H7 (cell line): ENCODE measurements at places on chromosomes 2 and 18. TPM values are rescaled to one million over a fixed set of nuclear protein-coding genes. Genes with fewer than 3 reads are reported as not detected.
A peak's percentile ranks its signal among the peaks of the same experiment; 100 is the strongest.

GRCh38 chr2:206001912-206002311 lies 84.1 kb downstream of the INO80D start:
- DNase-seq, result no peak

DNA sequence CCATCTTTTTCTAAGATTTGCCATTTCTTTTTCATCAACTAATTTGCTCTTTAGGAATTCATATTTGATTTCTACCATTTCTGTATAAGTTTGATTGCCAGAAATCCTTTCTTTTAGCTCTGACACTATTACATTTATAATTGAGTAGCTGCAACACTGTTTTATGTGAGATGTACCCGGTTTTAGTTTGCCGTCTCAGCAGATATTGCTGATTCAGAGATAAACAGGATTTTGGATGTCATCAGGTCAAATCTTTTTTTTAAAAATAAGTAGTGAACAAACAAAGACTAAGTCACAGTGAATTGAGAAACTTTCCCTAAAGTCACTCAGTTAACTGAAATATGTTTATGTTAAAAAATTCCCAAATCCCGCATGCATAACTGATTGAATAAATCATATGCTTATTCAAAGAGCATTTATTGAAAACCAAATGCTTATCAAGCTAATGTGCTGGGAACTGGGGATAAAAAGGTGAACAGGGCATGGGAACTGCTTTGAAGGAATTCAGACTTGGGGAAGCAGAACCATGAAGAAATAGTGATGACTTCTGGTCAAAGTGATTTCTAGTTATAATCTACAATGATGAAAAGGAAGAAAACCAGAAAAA lies 19.5 kb upstream of the CCDC102B start:
- no peak for DNase-seq

DNA sequence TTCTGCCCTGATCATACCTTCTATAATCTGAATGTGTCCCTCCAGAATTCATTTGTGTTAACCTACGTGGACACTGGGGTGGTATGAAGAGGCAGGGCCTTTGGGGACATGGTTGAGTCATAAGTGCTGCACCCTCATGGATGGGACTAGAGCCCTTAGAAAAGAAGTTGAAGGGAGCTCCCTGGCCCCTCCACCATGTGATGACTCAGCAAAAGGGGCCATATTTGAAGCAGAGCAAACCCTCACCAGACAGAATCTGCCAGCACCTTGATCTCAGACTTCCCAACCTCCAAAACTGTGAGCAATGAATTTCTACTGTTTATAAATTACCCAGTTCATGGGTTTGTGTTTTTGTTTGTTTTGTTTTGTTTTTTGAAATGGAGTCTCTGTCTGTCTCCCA lies 33.4 kb upstream of the CD207 start:
- no peak for DNase-seq

DNA sequence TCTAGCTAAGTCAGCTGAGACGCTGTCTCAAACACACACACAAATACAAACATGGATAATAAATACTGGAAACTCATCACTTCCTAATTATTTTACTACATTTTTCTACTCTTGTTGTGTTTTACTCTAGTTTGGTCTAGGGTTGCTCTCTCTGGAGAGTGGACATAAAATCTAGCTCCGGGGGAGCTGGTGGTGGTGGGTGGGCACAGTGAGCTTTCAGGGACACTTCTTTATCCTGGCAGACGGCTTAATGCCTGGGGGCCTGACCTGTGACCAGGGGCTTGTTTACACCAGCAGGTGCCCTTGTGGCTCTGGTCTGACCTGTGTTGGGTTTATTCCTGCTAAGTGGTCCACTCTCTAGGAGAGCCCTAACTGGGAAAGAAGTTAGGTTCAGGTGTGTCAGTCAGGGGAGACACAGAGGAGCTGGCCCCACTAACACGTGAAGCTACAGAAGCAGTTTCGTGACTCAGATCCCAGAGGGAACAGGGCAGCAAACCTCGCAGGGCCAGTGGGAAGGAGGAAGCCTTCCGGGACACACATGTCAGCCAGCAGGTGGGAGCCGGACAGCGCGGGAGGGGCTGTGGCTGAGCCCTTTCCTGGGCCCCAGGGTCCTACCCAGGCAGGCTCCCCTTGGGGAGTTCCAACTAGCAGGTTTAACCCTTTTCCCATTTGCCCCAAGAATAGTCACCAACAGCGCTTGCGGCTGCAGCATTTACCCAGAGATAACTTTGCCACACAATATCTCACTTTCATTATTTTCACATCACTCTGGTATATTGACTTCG lies 22.5 kb upstream of the BOK start:
- peak; percentile 43 for DNase-seq

DNA sequence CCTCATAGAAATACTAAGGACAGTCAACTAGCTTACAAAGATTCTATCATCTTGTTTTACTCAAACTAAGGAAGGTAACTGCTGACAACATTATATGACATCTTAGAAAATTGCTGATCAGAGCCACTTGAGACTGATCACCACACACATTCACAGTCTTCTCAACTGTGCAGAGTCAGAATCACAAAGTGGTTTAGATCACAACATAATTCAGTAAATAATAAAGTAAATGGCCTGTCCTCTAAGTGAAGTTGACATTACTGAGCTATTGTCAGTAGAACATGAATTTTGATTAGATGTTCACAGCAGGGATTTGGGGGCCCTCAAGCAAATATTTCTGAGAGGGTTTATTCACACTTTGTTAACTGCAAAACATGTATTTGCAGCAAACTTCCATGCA lies 28.5 kb downstream of the NOL4 start:
- DNase-seq, result no peak

GRCh38 chr2:47497843-47498460 lies 95.0 kb downstream of the MSH2 start:
- no peak for DNase-seq

GRCh38 chr18:10138719-10139118 lies 224.9 kb downstream of the VAPA start:
- DNase-seq, result no peak

- DNase-seq, result peak; percentile 4
These were observed 151.3 kb downstream of the TFCP2L1 start for GRCh38 chr2:121133551-121134319.

GRCh38 chr2:608711-609110 lies 68.5 kb downstream of the TMEM18 start:
- no peak for DNase-seq

DNA sequence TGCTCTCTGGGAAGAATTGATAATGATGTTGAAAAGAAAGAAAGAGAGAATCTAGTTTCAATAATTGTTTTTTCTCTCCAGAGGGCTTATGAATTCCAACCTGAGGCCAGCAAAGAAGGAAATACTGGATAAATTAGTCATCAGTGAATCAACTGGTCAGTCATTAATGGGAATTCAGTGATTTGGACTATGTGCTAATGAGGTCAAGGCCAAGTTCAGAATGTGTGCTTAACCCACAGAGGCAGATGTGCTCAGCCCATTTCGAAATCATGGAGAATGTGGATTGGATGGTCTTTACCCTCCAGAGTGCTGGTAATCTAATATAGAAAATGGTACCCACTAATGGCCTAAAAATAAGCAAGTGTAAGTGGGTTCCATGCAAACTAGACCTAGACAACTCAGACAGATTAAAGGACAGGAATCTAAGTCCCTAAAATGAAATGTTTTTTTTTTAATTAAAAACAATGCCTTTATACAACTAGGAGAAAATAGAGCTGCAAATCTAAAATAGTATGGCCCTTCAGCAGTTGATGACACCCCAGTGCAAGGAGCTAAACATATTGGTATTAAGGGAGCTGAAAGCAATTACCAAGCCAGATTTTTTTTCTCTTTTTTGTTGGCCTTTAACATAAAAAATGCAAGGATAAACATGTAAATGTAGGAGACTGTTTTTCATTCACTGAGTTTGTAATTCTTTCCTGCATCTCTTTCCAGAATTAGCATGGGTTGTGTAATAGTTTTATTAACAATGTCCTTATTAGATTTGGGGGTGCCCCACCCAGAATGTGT lies 296.9 kb downstream of the SATB2 start:
- no peak for DNase-seq

- no peak for DNase-seq
These were observed 65.1 kb upstream of the THOC1 start for GRCh38 chr18:332721-333510.

GRCh38 chr18:57743008-57743407 lies 60.1 kb downstream of the ATP8B1 start:
- no peak for DNase-seq

DNA sequence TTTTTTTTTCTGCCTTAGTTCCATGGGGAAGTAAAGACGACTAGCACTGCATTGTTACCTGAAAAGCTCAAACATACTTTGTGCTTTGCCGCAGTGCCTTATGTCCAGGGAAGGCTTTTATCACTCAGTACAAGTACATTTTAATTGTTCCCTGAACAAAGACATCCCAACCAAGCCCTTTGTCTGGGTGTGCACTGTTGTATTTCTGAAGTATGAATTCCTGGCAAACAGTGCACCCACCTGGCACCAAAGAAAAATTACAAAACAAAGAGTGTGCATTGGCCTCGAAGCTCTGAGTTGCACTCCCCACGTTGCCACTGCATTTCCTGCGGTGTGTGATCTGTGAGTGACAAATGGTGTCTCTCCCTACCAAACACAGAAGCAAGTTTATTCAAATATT lies 858.5 kb upstream of the PIK3C3 start:
- DNase-seq, result no peak

GRCh38 chr18:65808759-65809158 lies 57.9 kb downstream of the CDH7 start:
- no peak for DNase-seq

TRIM43 gene
- not detected in 2 replicates for total RNA-seq

PLEK gene
- not detected in 2 replicates for total RNA-seq

VIL1 gene
- total RNA-seq, result 0.07 and 3.0 TPM in 2 replicates

ANTXR1 gene
- total RNA-seq, result 12.4 and 13.2 TPM in 2 replicates

MEIS1 gene
- total RNA-seq, result 0.15 and 0.28 TPM in 2 replicates

DAW1 gene
- total RNA-seq, result 0.10 TPM in 1 of 2 replicates, not detected in the other

MAB21L4 gene
- total RNA-seq, result not detected in 2 replicates

CD302 gene
- 0.33 and 1.2 TPM in 2 replicates for total RNA-seq
